ENCODE measurements at places on chromosomes 3 and 15. TPM values are rescaled to one million over a fixed set of nuclear protein-coding genes. Genes with fewer than 3 reads are reported as not detected.
A peak's percentile ranks its signal among the peaks of the same experiment; 100 is the strongest.

GOLGA8J gene
- not detected for total RNA-seq

ITGB5 gene
- total RNA-seq = 287 TPM

FAM81A gene
- total RNA-seq = 4.9 TPM

TLNRD1 gene
- 10.4 TPM for total RNA-seq

DNA sequence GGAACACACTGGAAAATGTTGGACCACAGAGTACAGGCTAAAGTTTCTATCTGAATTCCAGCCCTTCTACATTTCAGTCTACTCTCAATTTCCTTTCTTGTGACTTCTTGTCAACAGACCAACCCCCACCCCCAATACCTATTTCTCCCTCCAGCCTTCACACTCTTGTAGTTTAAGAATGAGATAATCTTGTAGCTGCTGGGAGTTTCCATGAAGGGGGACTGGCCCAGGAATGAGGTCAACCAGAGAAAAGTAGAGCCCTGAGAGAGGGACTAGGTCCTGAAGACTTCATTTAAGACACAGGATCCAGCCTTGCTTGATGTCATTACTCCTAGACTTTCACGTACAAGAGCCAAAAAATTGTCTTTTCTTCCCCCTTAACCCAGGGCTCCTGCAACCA is 29.5 kb upstream of the FAM107A start:
- no peak for DNase-seq

DNA sequence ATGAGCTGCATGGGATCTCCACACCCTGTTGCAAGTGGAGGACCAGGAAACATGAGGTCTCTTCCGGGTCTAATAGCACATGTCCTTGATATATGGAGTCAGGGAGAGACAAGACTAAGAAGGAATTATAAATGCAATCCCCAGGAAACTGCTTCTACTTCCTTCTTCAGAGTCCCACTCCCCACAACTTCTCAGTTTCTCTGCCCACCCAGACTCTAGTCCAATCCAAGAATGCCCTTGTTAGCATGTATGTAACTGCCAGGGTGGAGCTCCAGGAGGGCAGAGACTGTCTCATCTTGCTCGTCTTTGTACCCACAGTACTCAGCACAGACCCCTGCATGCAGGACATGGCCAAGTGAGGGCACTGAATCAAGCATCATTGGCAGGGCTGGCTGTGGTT is 8.3 kb downstream of the DAPK2 start:
- DNase-seq = no peak

DNA sequence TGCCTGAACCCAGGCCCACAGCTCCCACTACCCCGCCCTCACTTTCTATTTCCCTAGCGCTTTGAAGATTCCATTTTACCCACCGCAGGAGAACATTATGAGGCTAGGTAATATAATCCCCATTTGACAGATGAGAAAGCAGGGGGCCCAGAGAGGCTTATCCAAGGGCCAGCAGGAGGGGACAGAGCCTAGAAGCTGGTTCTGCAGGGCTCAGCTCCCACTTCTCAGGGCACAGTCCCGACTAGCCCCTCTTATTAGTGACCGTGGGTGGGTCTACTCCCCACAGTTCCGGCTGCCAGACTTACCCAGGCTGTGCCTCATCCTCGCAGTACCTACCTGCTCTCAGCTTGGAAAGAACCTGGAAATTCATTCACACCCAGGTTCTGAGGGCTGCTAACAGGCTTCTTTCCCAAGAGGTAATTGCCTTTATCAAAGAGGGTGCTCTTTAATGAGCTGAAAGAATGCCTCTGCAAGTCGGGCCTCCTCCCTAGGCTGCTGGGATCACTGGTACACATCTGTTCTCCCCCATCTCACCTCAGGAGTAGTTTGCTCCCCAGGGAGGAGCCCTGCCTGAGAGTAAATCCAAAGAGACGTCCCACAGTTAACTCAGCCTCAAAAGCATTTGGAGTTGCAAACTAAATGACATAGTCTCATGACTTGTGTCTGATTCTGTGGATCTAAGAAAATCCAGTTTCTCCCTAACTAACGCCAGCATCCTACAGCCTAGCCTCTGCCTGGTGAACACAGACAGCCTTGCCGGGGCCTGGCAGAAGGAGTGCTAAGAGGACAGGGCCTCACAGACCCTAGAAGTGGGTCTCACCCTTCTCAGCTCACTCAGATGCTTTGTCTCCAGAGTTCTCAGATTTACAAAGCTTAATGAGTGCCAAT is 125.0 kb downstream of the CHSY1 start:
- DNase-seq = peak; percentile 54

- no peak for DNase-seq
These were observed 23.3 kb downstream of the SLC28A1 start for GRCh38 chr15:84907731-84908130.

GRCh38 chr3:157388976-157389375 is 47.7 kb upstream of the PTX3 start:
- no peak for DNase-seq

- DNase-seq = no peak
These were observed 50.4 kb upstream of the LARS2 start for GRCh38 chr3:45337839-45338470.

Data from RPMI7951 (cell line).